Vagina (tissue), 2 donors: ENCODE measurements at places on chromosomes 2 and 18. TPM values are rescaled to one million over a fixed set of nuclear protein-coding genes. Genes with fewer than 3 reads are reported as not detected.

- DNase-seq, result no peak
Measured at GRCh38 chr2:171711351-171711750, 24.1 kb downstream of the DYNC1I2 start.

DNA sequence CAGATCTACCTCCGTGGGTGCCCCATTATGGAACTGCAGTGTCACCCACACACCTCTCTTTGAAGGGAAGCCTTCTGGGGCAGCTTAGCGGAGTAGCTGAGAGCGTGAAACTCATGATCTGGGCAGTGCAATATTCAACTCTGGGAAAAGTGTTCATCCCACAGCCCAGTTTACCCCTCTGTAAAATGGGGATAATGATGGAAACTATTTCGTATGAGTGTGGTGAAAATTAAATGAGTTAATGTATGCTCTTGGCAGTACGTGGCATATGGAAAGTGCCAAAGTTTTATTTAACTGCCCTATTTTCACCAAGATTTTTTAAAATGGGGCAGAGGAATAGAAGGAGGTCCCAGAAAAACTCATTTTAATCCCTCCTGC, 11.5 kb downstream of the EVX2 start:
- no peak for DNase-seq

The ELAC1 gene
- total RNA-seq, result 15.5 TPM

The CYBRD1 gene
- 226 TPM for total RNA-seq

The KANSL1L gene
- total RNA-seq, result 29.7 TPM

The PDCD1 gene
- 3.9 TPM for total RNA-seq

The POTEI gene
- not detected for total RNA-seq
